ENCODE measurements at places on chromosomes 16 and 17. TPM values are rescaled to one million over a fixed set of nuclear protein-coding genes. Genes with fewer than 3 reads are reported as not detected.

Gene ZMYND15
- not detected for total RNA-seq

DNA sequence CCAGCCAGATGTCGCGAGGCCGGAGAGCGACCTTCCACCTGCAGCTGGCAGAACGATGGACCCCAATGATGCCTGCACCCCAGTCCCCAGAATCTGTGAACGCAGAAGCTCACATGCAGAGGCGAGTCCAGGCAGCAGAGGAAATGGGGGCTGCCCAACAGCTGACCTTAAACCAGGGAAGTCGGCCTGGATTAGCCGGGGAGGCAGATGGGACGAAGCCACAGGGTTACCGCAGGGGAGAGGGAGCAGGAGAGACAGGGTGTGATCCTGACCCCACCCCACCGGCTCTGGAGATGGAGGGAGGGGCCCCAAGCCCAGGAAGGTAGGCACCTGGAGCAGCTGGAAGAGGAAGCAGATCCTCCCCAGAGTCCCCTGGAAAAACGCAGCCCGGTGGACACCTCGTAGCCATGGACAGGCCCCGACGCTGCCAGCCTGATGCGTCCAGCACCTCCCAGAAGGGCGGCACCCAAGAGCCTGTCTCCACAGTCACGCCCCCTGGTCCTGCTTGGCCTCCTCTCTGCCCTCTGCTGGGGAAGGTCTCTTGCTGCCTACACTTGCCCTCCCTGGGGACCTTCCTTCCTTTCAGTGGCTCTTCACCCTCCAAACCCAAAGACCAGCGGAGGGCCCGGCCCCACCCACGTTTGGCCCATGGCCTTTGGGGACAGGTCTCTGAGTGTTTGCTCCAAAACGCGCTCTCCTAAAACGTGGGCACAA, 37.3 kb downstream of the PIEZO1 start:
- peak; percentile 66 for DNase-seq

DNA sequence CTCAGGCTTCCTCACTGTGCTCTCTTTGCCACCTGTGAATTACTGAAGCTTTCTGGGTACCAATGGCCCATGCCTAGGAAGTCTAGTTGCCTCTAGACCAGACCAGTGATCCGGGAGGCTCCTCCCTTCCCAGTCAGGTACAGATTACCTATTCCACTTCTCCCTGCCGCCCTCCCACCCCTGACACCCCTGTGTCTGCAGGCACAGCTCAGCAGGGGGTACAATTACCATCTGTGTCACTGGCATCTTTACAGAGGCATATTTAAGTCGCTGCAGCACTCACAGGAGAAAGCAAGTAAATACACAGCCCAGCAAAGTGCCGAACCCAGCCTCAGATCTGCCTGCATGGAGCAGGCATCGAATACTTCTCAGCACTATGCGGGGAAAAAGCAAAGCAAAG, 5.3 kb upstream of the WSCD1 start:
- no peak for DNase-seq

GRCh38 chr17:41773190-41773588, 13.3 kb downstream of the JUP start:
- DNase-seq, result no peak

DNA sequence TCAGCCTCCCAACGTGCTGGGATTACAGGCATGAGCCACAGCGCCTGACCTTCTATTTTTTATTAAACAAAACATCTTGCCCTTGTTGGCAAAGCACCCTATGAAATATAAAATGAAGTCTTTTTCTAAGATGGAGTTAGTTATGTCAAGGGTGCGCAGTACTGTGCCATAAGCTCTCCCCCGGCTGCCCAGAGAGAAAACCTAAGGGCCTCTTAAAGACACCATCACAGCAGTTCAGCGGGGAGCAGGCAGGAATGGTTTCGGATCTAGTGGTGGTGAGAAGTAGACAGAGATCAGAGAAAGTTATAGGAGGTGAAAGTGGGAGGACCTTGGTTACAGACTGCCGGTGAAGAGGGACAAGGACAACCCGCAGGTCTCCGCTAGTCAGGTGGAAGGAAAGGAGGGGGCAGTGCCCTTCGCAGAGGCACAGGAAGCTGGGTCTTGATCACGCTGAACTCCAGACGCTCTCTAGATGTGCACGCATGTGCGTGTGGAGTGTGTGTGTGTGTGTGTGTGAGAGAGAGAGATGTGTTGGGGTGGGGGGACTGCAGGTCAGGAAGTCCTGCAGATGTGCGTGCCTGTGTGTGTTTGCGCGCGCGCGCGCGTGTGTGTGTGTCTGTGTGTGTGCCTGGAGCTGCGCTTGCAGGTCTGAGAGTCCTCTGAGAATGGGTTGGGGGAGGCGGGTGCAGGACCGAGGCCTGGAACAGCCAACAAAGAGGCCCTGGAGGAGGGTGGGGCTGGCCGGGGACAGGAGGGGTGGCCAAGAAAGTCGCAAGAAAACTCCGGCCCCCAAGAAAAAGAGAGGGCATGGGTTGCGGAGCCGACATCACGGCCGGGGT, 748 bp upstream of the CMTM3 start:
- DNase-seq, result peak; percentile 75

GRCh38 chr17:3818786-3819185, 17.8 kb upstream of the ITGAE start:
- no peak for DNase-seq

Gene GRIN2A
- total RNA-seq, result not detected

Gene SNN
- 27.8 TPM for total RNA-seq

Gene CD300H
- not detected for total RNA-seq

GRCh38 chr16:51084074-51084928, 66.8 kb downstream of the SALL1 start:
- no peak for DNase-seq

GRCh38 chr17:63078707-63079106, 112.7 kb downstream of the TANC2 start:
- no peak for DNase-seq

Gene SDR42E2
- total RNA-seq, result 0.28 TPM

DNA sequence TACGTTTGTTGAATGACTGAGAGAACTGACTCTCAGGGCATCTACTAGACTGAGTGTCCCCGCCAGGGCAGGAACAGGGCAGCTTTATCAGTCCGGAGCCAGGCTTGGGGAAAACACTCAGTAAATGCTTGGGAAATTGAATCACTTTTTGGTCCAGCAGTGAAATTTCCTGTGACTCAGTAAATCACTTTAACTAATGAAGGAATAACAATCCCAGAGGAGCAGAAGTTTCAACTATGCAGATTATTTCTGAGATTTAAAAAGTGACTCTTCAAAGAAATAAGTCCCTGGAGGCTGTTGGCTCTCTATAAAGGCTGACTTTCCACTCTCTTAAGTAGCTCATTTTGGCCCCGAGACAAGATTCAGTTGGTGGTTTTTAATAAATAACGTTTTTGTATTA, 101.8 kb downstream of the FOXL1 start:
- no peak for DNase-seq

DNA sequence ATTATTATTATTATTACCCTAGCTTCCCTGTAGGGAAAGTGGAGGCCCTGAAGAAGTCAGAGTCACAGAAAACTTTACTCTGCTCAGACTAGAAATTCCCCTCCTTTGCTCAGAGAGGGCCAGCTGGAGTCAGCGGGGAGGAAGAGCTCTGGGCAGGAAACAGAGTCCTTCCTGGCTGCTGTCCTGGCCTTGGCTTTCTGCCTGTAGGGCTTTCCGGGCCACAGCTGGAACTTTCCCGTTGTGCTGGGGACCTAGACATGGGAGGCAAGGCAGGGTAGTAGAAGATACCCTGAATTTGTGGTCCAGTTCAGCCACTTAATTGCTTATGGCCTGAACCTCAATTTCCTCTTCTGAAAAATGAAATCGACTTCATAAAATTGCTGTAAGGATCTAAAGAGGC, 14.0 kb upstream of the CCL2 start:
- no peak for DNase-seq

Gene TMEM238L
- total RNA-seq, result not detected

DNA sequence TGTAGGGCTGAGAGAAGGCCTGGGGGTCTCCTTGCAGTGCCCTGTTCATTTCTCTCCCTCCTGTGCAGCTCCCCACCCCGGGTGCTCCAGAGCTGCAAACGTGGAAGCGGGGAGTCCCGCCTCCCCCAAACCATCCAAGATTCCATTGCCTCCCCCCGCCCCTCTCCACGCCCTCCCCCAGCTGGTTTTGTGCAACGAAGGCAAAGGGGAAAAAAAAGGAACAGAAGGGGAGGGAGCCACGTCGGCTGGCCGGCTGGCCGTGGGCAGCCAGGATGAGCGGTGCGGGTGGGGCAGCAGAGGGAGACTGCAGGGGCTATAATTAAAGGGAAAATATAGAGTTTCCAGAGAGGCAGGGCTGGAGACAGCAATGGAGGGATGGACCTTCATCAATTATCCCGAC, 1.7 kb upstream of the COL1A1 start:
- no peak for DNase-seq

Gene NXPH3
- total RNA-seq, result not detected

Gene MPV17L
- total RNA-seq, result not detected

GRCh38 chr17:16484445-16485175, 7.4 kb downstream of the LRRC75A start:
- DNase-seq, result no peak

- DNase-seq, result no peak
Measured at GRCh38 chr16:87053016-87053982, 263.9 kb downstream of the C16orf95 start.

Gene KREMEN2
- total RNA-seq, result not detected

Gene KRT27
- total RNA-seq, result not detected

DNA sequence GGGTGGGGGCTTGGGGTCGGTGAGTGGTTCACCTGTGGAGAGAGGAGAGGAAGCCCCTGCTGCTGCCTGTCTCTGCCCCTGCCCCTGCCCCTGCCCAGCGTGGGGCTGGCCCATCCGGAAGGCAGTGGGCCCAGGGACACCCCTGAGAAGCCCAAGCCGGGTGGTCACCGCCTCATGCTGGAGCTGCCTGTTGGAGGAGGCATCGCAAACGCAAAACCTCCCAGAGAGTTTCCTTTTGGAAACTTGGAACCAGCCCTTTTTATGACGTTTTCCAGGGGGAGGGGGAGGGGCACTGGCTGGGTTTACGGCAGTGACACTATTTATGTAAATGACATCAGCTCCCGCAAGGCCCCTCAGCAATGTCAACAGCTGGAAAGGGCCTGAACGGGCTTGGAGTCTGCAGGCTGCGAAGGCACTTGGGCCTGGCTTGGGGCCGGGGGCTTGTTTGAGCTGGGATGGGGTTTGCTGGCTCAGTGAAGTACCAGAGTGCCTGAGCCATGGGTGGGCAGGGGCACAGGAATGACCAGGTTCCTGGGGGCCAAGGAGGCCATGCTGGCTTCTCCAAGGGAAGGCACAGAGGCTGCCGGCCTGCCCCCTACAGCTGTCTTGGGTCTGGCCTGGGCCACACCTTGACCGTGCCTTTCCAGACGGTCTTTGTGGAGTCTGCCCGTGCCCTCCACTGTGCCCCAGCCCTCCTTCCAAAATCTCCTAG, 219.5 kb downstream of the NTN1 start:
- DNase-seq, result no peak

Gene CFAP97D1
- not detected for total RNA-seq

DNA sequence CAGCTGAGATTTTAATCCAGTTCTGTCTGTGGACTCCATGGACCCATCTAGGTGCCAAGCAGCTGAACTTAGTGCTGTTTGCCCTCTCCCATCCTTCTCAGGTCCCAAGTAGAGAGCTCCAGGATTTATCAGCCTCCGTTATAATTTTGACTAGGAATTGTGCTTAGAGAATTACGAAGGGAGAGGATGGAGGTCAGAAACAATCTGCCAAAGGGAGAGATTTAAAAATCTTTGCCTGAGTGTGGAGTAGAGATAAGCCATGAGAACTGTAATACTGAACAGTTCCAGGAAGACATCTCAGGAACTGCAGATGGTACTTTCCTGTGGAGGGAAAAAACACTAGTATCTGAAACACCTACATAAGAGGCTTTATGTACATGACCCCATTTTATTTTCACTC, 27.0 kb downstream of the CEP95 start:
- DNase-seq, result no peak

Gene PDPR
- total RNA-seq, result 34.4 TPM

- no peak for DNase-seq
Measured at GRCh38 chr17:13491491-13491890, 110.2 kb downstream of the HS3ST3A1 start.

- no peak for DNase-seq
Measured at GRCh38 chr17:55037828-55038227, 69.3 kb downstream of the STXBP4 start.

- peak; percentile 52 for DNase-seq
Measured at GRCh38 chr17:700504-701094, 14.0 kb downstream of the VPS53 start.

DNA sequence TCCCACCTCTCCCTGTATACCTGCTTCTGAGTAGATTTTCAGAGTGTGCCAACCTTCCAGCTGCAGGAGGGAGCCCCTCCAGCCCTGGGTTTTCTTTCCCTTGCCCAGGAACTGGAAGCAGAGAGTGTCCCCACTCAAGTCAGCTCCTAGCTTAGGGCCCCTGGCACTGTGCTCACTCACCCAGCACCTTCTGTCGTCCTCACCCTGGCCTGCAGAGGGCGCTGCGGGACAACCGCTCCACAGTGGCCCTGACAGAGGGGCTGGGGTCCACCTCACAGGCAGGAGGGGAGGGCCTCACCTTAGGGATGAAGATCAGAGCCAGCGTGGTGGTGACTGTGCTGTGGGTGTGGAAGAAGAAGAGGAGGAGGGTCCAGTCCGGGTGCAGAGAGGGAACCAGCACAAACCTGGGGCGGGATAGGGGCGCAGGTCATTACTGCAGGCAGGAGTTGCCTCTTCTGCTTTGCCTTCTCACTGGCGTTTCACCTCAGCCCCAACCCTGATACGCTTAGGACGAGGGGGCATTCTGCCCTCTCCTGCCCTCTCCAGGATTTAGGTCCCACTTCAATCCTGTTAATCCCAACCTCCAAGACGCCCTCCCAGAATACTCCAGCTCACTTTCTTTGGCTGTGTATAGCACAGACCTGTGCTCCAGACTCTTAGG, 10.0 kb downstream of the GPR179 start:
- peak; percentile 72 for DNase-seq

DNA sequence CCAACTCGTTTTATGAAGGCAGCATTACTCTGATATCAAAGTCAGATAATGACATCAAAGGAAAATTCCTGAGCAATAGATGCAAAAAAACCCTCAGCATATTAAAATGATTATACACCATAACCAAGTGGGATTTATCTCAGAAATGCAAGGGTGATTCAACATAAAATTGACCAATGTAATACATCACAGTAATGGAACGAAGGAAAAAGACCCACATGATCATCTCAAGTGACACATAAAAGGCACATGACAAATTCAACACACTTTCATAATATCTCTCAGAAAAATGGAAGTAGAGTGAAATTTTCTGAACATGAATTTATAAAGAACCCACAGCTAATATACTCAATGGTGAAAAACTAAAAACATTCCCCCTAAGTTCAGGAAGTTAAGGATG, 118.8 kb downstream of the ITFG1 start:
- DNase-seq, result no peak

DNA sequence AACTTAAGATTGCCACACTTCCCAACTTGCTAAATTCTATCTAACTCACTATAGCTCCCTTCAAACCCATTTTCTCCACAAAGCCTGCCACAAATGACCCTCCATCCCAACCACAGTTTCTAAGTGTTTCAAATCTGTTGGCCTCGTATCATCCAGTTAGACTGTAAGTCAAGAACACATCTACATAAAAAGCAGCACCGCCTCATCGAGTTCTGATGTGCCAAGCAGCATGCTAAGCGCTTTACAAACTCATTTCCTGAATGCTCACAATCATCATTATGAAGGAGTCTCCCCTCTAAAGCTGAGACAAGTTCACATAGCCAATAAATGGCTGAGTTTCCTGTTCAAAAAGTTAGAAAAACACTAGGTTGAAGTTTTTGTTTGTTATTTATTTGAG, 9.2 kb upstream of the ANKFY1 start:
- DNase-seq, result no peak

All from OCI-LY7 (cell line).